ENCODE measurements at places on chromosomes 6 and 20.

DNA sequence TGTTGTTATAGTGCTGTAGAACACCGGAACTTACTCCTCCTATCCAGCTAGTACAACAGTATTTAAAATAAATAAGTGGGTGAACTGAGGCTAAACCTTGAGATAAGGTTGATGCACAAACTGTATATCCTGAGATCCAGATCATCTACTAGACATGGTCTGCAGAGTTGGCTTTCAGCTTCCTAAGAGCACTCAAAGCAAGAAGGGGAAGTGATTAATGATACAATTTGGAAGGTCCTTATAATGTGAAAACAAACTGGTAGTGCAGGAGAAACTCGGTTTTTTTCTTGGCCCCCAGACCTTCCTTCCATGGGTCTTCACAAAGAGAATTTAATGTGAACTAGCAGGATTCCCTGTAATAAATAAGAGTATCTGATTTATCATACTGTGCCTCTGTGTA is 27.4 kb upstream of the RREB1 start:
- no peak for DNase-seq

- DNase-seq, result no peak
Measured at GRCh38 chr20:64130271-64130670, 22.9 kb upstream of the NPBWR2 start.

GRCh38 chr6:136094812-136095211 is 155.3 kb downstream of the MTFR2 start:
- no peak for DNase-seq

- DNase-seq, result no peak
Measured at GRCh38 chr20:48875914-48876240, 45.6 kb upstream of the ARFGEF2 start.

Measured in forelimb muscle (tissue), 1 donor.